ENCODE measurements at places on chromosomes 2 and 18.

DNA sequence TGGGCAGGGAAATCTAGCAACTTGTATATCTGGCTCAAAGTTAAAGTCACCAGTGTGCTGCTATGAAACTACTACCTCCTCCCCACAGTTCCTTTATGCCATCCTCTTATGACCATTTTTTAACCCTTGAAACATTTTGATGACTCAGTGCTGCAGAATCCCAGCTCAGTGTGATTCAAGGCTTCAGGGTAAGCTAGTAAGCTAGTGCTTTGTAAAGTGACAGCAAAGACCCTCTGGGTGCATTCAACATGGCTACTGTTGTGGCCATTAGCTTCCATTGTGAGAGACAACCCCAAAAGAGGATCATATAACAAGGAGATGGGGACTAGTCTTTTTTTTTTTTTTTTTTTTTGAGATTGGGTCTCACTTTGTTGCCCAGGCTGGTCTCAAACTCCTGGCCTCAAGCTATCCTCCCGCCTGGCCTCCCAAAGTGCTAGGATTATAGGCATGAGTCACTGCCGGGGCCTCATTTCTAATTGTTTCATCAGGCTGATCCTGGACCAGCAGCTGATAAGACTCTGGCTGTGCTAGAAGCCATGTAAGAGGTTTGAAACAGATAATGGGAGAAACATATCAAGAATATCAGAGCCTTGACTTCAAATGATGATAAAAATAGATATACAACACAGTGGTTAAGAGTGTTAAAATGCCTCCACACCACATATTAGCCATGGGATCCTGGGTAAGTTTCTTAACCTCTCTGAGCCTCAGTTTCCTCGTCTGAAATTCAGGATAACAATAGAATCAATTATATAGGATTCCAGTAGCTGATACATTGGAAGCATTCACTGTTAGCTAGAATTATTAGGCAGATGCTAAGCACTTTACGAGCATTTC is 65.7 kb upstream of the RTN4 start:
- DNase-seq, result peak; percentile 80

DNA sequence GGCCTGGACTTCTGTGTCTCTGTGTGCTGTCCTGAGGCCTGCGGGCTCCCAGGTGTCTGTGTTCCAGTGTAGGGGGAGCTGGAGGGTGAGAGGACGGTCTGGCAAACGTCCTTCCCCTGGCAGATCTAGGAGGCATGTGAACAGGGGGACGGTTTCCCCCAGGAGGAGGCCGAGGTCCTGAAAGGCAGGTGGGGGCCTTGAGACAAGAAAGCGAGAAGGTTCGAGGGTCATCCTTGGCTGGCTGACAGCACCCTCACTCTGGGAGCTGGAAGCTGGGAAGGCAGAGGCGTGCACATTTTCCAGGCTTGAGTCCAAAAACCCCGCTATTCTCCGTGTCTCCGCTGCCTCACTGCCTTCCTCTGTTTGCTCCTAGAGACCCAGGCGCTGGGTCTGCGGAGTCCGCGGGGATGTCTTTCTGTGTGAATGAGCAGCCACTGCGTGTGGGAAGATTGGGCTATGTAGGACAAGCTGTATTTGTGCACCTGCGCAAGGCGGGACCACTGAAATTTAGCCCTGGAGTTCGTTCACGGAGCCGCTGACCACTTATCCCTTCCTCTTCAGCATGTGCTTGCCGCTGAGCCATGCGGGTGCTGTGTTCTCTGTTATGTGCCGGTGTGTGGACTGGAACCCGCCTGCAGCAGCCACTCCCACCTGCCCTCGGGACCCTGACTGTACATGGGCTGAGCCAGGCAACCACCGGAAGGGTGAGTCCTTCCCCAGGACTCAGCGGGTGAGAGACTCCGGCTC is 43.7 kb downstream of the TWIST2 start:
- DNase-seq, result no peak

- no peak for DNase-seq
Measured at GRCh38 chr2:222160944-222161343, 137.9 kb downstream of the PAX3 start.

- no peak for DNase-seq
Measured at GRCh38 chr2:223959688-223960087, 2.4 kb downstream of the MRPL44 start.

GRCh38 chr2:143679617-143680016 is 550.4 kb downstream of the ARHGAP15 start:
- DNase-seq, result no peak

GRCh38 chr2:174868878-174869277 is 104.6 kb upstream of the CHRNA1 start:
- DNase-seq, result no peak

DNA sequence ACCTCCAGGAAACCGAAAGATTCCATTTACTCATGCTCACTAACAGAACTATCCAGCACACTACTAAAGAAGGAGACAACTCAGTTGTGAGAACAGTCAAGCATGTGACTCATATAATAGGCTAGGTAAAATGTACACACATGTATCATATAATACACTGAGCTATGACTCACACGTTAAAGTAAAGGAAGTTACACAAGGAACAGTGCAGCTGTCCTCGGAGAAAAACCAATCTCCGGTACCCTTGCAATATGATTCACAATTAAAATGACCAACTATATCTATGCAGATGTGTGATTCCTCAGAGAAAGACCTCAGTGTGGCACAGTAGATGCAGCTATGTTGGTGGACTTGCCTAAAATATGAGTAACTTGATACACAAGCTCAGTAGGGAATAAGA is 76.5 kb downstream of the STRN start:
- peak; percentile 92 for DNase-seq

GRCh38 chr2:231548752-231549151 is 18.5 kb upstream of the NMUR1 start:
- DNase-seq, result no peak

GRCh38 chr18:49878567-49879270 is 65.4 kb upstream of the ACAA2 start:
- DNase-seq, result no peak

- DNase-seq, result no peak
Measured at GRCh38 chr2:180311-180710, 83.5 kb downstream of the SH3YL1 start.

DNA sequence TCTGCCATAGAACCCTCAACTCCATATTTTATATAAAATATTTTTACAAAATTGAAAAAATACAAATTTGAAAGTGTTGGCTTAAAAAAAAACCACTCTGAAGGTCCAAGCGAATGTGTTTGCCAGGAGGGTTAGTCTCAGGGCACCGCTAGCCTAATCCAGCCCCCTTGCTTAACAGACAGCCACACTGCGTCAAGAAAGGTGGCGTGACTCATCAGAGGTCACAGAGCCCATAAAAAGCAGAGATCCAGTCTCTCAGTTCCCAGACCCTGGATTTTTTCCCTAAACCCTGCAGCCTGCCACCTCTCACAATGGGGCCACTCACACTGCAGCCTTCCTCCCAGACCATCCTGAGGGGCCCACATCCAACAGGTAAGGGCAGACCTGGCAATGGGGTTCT is 3.9 kb upstream of the TNS1 start:
- DNase-seq, result peak; percentile 32

GRCh38 chr2:127535422-127535901 is at the start of gene MYO7B:
MYO7B (plus strand) TSS chr2:127535683; CDS start chr2:127559723, 24,040 bp downstream.
- DNase-seq, result no peak

GRCh38 chr18:62850619-62851306 is 135.4 kb downstream of the PHLPP1 start:
- no peak for DNase-seq

GRCh38 chr2:205612636-205613035 is 69.7 kb upstream of the NRP2 start:
- no peak for DNase-seq

GRCh38 chr2:152890736-152891135 is 172.3 kb downstream of the ARL6IP6 start:
- no peak for DNase-seq

GRCh38 chr2:100891906-100892642 is 72.1 kb downstream of the NPAS2 start:
- DNase-seq, result peak; percentile 80

GRCh38 chr18:23317975-23318675 is 135.0 kb upstream of the RIOK3 start:
- DNase-seq, result peak; percentile 92

DNA sequence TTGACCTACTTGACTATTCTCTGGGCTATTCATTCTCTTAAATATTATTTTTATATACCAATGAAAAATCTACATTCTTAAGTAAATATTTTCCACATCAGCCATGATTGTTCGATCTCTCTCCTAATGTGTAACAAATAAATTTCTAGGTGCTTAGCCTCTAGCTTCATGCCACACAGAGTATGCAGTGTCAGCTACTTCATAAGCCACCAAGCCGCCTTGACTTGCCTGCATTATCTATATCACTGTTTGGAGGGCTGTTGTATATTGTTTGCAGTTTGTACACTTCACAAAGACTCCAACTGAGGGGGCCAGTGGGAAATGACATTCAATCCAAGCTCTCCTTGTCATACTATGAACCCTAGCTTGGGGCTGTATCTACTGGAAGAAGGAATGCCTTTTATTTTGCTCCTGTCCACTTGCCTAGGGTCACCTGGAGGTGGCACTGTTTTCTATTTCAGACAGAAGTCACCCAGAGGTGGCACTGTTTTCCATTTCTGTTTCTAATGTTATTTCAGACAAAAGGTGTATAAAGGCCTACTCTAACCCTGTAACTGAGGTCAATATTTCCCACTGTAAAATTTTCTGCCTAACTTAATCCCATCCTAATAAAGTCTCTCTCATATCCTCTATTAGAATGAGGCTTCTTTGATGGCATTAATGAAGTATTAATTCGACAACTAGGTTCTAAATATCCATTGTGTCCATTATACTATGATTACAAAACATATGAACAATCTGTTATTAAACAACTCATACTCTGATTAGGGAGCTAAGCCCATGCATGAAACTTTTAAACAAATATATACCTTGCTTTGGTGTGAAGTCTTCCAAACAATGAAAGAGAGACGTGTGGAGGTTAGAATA is 36.4 kb downstream of the COL5A2 start:
- DNase-seq, result peak; percentile 76

DNA sequence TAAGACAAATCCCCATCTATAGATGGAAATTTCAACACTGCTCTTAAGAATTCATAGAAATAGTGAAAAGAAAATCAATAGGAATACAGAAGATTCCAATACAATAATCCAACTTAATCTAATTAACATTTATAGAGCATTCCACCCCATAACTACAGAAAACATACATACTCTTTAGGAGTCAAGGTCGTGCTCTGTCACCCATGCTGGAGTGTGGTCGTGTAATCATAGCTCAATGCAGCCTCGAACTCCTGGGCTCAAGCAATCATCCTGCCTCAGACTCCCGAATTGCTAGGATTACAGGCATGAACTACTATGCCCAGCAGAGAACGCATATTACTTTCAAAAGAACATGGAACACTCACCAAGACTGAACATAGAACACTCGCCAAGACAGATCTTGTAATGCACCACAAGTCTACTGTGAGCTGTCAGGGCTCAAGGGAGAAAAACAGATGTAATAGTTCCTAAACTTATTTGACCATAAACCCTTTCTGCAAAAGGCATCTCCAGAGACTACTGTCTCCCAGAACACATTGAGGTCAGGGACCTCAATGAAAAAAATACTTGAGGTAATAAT is 14.1 kb downstream of the MEMO1 start:
- no peak for DNase-seq

DNA sequence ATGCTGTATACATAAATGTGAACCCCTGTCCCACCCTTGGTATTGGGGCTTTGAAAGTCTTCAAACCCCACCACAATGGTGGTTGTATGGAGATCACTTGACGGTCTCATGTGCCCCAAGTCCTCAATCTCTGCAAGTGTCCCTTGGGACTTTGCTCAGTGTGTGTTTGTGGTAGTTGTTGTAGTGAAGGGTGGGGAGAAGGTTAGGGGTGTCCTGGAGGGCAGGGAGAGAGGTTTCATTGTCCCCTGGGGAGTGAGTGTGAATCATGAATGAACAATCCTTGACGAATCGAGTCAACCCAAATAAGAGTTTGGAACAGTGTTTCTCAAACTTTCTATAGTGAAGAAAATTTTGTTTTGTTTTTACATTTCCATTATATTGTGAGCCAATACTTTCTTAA is 28.1 kb downstream of the COL4A3 start:
- no peak for DNase-seq

GRCh38 chr2:98085649-98086048 is 1.3 kb upstream of the VWA3B start:
- no peak for DNase-seq

DNA sequence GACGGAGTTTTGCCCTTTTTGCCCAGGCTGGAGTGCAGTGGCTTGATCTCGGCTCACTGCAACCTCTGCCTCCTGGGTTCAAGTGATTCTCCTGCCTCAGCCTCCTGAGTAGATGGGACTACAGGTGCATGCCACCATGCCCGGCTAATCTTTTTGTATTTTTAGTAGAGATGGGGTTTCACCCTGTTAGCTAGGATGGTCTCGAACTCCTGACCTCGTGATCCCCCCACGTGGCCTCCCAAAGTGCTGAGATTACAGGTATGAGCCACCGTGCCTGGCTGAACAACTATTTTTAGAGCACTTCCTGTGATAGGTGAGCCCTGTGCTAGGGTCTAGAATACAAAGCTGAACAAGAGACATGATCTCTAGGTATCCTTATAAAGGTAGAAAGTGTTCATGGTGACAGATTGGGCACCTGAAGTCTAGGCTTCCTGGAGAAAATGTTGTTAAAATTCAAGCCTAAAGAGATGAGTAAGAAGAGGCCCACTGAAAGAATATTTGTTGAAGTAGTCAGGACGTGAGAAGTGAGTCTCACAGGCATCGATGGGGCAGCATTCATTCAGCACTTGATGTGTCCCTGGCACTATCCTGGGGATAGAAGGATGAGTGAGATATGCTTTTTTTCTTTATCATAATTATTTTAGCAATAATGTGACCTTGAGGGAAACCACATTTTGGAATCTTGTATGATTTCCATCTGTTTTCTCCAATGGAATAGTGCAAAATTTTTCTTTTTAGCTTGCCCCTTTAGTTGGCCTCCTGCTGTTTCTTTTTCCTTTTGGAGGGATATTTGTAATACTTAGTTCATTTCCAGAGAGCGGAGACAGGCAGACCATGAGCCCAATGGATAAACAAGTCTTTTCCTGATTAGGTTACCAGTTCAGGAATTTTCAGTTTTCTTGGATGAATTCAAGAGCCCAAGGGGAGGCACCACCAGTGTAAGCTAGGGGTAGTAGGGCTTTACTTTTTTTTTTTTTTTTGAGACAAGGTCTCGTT is 5.1 kb downstream of the ZNF236 start:
- DNase-seq, result no peak

DNA sequence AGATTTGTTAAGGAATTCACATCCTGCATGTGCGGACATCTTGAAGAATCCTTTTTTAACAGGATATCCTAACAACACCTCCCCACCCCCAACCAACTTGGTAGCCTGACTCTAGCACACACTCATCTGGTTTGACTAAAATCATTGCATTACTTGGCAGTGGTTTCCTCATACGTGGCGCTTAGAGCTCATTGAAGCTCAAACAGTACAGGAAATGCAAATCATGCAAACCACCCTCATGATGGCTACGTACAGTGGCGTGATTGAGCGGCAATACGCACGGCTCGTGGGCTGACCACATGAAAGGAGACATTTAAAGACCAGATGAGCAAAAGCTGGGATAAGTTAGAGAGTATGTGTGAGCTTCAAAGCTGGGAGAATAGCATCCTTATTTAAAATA is 336.2 kb downstream of the ZEB2 start:
- no peak for DNase-seq

GRCh38 chr18:74571895-74572680 is 25.6 kb upstream of the ZNF407 start:
- no peak for DNase-seq

GRCh38 chr18:60445341-60445740 is 72.8 kb upstream of the MC4R start:
- DNase-seq, result no peak

- DNase-seq, result no peak
Measured at GRCh38 chr2:88574445-88574844, 52.8 kb downstream of the EIF2AK3 start.

Data from A172 (cell line).